HL-60 (cell line): ENCODE measurements at places on chromosomes 1 and 21.

- DNase-seq, result no peak
Measured at GRCh38 chr1:35111106-35111505, 31.9 kb downstream of the ZMYM1 start.

DNA sequence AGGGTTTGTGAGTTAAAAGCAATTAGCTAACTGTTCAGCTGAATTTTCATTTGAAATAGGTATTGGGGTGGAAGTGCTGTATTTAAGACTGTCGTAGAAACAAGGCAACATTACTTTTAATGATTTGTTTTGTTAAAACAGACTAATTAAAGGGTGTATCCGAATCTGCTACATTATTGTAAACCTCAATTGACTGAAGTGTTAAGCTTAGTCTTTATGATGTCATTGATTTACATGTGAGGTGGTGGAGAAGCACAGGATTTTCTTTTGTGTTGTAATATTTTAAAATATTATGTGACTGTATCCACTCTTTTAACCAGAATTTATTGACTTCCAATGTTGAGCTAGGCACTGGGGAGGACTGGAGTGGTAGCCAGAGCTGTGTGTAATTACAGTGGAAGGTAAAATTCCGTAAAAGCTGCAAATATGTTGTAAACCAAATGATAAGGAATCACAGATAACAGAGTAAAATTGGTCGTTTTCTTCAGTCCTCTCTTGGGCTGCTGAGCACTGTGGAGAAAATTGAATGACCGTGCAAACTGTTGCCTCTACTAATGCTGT is 1.6 kb downstream of the HOOK1 start:
- DNase-seq, result no peak

- no peak for DNase-seq
Measured at GRCh38 chr1:228059634-228060457, 22.7 kb upstream of the ARF1 start.

- DNase-seq, result peak; percentile 84
Measured at GRCh38 chr1:40338745-40339419, 21.8 kb upstream of the COL9A2 start.

- no peak for DNase-seq
Measured at GRCh38 chr1:15820478-15820877, 13.0 kb upstream of the UQCRHL start.

DNA sequence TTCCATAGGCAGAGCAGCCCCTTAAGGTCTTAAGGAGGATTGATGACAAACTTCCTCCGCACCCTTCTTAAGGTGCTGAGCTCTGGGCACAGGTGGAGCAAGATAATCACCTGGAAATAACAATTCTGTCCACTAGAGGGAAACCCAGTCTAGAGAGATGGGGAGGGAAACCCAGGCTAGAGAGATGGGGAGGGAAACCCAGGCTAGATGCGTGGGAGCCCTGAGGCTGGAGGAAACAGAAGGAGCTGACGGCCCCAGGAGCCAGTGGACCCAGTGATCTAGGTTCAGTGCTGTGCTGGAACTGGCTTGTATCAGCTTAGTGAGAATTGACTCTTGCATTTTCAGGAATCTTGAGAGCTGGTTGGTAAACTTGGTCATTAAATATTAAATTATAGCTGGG is 17.8 kb upstream of the MYCL start:
- peak; percentile 74 for DNase-seq

DNA sequence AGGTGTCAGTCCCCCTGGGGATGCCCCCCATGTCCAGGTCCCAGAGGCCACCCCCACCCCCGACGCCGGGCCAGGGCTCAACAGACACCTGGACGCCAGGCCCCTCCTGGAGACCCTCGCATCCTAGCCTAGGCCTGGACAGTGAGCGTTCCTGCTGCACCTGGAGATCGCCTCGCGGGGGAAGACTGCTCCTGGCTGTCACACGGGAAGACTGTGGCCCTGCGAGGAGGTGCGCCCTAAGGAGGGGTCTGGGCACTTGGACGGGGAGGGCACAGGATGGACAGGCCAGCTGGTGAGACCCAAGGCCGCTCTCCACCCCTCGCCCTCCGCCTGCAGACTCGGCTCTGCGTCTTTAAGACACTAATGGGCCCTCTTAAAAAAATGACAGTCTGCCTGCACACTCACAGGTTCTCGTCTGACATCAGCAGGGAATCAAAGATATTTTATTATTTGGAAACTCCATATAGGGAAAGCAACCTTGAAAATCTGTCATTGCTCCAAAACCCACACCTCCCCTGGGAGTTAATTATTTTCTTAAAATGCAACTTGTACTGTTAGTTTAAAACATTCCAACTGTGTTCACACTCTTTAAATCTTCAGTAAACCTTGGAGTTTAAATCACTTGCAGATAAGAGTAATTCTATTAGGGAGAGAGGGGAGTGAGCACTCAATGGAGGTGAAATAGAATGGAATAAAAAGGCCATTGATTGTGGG is 45.6 kb upstream of the ACTRT2 start:
- DNase-seq, result no peak

- no peak for DNase-seq
Measured at GRCh38 chr1:204370176-204370575, 10.4 kb upstream of the PLEKHA6 start.

GRCh38 chr1:226972931-226973330 is 32.8 kb downstream of the COQ8A start:
- DNase-seq, result no peak

- DNase-seq, result no peak
Measured at GRCh38 chr1:79323239-79324025, 316.9 kb upstream of the ADGRL4 start.

DNA sequence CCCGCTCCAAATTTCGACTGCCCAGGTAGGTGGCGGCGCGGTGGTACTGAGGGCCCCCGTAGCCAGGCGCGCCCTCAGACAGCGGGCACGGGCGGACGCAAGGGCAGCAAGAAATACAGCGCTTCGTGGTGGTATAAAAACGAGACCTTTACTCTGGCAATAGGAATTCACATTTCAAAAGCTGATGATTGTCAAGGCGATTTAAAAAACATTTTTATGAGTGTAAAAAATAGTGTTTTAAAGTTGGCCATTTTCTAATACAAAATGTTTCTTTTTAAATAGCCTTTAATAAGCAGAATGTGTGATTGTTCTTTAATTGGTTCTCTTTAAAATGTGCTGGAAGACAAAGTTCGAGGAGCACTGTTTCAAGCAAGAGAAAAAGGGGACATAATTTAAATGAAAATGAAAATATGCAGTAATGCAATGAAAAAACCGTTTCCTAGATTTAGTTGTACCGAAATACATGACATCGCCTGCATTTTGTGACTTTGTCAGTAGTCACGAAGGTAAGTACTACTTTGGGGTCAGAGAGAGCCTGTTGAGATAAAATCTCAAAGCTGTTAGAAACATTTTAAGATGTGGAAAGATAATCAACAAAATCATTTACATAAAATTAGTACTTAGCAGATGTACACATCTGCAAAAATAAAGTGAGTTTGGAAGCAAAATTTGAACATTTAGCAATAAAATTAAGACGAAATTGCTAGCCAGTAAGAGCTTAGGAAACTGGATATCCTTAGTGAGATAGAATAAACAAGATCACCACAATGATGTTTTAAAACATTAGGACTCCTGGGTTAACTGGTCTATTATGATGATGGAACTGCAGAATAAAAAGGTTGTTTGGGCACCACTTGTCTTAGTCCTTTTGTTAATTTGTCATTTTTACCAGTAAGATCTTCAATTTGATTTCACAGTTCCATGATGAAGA is 1.1 kb upstream of the PSMG1 start:
- no peak for DNase-seq

DNA sequence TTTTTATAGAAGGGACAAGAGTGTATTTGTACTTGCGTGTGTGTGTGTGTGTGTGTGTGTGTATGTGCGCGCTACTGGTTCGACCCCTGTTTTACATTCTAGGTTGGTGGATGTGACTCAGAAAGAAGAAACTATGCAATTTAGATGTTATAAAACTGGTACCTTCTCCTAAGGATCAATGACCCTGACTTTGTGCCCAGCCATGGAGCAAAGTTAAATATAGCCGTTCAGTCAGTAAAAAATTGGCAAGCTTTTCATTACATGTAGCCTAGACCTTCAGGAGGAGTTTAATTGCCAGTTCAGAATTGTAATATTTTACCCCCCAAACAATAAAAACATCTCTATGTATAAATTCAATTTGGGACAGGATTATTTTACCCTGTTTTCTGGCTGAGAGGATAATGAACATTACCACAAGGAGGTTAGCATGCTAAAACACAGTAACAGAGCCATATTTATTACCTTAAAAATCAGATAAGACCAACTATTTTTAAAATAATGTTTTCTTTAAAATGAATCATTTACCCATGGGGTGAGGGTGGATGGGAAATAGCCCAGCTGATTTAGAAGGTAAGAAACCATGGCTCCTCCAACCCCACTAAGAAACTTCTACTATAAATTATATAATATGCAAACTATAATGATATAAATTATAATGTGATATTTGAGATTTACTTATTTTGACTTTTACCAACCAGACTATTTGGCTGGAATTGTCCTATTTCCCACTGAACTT is 33.5 kb upstream of the MTR start:
- DNase-seq, result no peak

DNA sequence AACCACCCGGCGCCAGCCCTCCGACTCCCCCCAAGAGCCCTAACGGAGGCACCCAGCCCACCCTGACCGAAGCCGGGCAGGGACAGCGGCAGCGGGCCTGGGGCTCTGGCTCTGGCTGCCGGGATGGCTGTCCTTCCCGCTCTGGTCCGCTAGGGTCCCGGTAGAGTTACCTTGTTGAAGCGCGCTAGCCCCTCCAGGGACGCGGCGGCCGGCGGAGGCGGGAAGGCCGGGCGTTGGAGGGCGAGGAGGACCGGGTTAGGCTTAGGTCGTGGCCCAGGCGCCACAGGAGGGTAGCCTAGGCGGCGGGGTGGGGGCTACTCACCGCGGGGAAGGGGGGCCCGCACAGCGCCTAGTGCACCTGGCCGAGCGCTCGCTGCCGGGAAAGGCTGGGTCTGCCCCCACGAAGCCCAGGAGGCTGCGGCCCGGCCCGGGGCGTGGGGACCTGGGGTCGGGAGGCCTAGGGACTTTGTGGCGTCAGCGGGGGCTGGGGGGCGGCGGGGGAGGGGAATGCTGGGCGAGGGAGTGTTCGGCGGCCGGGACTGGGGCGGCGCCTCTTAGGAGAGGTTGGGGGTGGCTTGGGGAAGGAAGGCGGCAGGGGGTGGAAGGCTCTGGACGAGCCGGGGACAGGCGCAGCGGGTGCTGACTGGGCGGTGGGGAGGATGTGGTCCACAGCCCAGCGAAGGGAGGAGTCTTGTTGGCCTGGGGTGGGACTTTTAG is at the start of gene TRIM17:
TSS of gene TRIM17 (minus strand) at position 645 of the 717 bp plus-strand sequence. CDS start 1,789 bp downstream, outside the sequence.
- DNase-seq, result no peak

DNA sequence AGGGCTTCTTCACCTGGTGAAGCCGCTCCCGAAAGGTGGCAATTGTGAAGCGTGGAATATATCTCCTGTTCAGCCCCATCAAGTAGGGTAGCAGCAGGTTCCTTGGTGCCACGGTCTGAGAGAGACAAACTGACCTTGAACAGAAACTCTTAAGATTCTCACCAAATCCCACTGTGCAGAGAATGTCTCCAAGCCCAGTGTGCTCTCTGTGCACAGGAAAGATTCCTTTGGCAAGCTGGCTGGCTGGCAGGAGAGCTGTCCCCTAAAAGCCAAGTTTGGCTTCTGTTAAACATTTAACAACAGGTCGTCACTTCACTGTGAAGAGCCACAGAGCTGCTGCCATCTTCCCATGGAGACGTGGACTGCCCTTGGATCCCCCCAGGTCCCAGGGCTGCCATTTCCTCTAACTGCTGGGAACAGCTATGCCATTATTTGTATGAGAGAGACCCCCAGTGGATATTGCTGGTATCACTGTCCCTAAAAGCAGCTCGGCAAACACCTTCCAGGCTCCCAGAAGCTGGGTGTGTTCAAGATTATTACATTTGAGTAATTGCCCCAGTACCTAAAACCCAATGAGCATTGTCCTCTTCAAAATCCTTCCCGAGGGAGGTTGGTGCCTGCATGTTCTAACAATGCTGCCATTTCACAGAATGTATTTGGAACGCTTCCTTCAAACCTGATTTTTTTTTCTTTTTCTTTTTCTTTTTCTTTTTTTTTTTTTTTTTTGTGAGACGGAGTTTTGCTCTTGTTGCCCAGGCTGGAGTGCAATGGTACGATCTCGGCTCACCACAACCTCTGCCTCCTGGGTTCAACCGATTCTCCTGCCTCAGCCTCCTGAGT is 71.8 kb downstream of the CD58 start:
- no peak for DNase-seq

DNA sequence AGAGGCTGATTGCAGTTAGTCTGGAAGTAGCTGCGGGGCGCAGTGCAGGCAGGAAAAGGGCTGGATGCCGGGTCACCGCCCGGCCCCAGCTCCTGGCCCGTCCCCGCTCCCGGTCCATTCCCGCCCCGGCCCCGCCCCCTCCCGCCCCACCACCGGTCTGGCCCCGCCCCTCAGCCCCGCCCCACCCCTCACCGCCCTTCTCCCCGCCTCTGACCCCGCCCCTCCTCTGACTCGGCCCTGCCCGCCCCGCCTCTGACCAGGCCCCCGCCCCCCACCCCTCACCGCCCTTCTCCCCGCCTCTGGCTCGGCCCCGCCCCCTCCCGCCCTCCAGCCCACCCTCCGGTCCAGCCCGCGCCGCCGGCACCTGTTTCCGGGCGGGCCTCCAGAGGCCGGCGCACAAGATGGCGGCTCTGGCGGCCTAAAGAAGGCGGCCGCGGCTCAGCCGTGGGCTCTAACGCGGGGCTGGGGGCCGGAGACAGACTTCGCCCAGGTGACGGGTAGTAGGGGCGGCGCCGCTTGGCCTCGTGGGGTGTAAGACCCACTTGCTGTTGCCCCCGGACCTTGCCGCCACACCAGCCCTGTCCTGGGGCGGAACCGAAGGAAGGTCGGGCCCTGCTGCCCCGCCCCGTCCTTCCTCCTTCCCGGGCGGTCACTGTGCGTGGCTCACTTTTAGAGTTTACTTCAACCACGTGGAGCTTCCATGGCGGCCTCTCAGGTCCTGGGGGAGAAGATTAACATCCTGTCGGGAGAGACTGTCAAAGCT is at the start of gene UBIAD1:
TSS of gene UBIAD1 (plus strand) at position 367 of the 763 bp plus-strand sequence. CDS start at position 701, 334 bp downstream.
- DNase-seq, result peak; percentile 84

DNA sequence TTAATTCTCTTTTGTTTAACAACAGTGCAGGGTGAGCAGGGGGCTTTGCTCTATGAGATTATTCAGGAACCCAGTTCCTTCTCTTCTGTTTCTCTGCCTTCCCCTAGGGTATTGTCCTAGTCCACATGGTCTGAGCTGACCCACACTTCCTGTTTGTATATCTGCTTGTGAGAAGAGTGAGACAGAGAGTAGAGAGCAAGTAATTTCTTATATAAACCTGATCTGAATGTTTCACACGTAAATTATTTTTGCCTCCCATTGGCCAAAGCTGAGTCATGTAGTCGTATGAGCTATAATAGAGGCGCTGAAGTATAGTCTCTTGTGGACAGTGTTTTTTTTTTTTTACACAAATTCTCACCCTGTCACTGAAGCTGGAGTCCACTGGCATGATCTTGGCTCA is 134.2 kb upstream of the SERTAD4 start:
- no peak for DNase-seq

- DNase-seq, result no peak
Measured at GRCh38 chr1:208179263-208179816, 64.8 kb downstream of the PLXNA2 start.

GRCh38 chr1:41679531-41679930 is 195.0 kb upstream of the EDN2 start:
- DNase-seq, result no peak

GRCh38 chr1:115283681-115284146 is 54.3 kb downstream of the NGF start:
- DNase-seq, result no peak
